GM12892 (cell line): ENCODE measurements at places on chromosomes 2 and 18.

- no peak for DNase-seq
These were observed 188.5 kb upstream of the CDH2 start for GRCh38 chr18:28365411-28365831.

DNA sequence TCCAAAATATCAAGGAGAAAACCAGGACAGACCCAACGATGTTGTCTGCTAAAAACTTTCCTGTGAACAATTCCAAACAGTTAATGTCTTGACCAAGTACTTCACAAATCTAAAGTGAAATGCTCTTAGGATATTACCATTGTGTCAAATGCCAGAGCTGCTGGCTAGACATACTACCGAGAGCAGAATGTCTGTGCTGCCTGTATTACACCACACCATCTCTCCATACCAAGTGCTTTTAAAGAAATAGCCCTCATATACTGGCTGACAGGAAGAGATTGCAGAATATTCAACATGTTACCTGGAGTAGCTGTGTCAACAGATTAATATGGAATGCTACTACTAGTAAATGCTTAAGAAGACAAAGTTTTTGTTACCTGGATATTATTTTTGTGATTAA is 18.6 kb downstream of the IAH1 start:
- no peak for DNase-seq

DNA sequence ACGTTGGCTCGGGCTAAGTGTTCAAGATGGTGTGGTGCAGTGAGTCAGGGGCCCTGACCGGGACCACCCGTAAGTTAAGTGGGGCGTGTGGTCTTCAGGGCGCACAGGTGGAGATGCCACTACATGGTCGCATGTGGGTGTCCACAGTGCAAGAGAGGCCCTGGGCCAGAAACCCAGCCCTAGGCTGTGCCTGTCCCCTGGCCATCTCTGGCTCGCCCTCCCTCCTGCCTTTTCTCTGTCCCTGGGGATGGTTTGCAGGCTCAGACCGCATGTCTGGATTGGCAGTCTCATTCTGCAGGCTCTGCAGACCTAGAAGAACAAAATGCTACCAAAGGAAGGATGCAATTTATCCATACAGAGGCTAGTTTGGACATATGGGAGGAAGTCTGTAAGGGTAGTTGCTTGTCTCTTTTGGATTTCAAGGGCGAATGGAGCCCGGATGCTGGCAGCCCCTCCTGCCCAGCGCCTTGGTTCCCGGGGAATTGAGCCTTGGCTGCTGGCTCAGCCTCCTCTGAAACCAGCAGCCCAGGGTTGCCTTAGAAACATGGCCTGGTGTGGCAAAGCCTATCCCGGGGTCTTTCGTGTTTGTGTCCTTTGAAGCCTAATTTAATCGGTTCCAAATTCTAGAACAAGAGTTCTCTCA is 417.5 kb upstream of the HS6ST1 start:
- no peak for DNase-seq

DNA sequence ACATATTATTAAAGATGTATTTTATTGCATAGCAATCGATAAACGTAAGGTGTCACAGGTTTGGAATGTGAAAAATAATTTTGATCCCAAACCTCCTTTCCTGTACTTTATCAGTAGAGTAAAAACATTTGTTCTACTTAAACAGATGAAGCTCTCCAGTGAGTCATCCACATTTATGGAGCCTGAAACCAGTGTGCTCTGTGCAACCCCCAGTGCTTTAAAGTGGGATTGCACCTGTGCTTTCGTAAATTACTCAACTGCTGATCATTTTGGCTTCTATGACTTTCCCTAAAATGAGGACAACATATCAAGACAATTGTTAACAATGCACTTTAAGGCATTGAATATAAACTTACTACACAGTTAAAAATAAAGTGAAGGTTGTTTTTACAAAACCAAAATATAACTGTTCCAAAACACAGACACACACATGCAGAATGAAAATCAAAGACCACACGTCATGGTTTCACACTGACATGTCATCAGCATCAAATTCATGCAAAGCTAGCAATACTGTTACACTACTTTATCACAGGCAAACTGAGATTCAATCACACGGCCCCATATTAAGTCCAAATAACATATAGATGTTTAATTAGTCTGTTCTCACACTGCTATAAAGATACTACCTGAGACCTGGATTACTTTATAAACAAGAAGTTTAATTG is 9.7 kb downstream of the TMEM18 start:
- no peak for DNase-seq

GRCh38 chr18:25813110-25813509 is 277.3 kb downstream of the SS18 start:
- DNase-seq = no peak

DNA sequence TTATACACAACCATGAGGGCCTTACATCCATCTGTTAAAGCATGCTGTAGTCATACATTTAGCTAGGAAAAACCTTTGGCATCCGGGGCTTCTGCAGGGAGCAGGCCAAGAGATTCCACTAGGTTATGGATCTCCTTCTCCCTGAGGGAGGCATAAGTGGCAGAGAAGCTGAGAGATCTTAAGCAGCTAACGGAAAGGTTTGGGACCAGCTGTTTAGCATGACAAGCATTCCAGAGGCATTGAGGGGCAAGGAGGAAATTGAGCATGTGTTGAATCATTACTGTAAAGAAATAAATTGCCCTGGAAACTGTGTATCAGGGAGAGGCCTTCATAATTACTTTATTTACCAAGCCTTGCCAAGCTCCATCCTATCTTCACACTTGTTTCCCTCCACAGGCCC is 643.1 kb downstream of the CNTNAP5 start:
- no peak for DNase-seq
